Stimulated activated CD8-positive, alpha-beta memory T cell treated with anti-CD3 and anti-CD28 coated beads, Interleukin-4, amount 100 ng/mL, for 1 hour (primary cell): ENCODE measurements at places on chromosomes 3 and 15.

- DNase-seq = no peak
Observed at GRCh38 chr3:151101270-151101969, 16.0 kb downstream of the MED12L start.

GRCh38 chr3:195757438-195757770, 36.6 kb downstream of the MUC20 start:
- no peak for DNase-seq

- no peak for DNase-seq
Observed at GRCh38 chr3:72982609-72983366, 13.8 kb upstream of the PPP4R2 start.

DNA sequence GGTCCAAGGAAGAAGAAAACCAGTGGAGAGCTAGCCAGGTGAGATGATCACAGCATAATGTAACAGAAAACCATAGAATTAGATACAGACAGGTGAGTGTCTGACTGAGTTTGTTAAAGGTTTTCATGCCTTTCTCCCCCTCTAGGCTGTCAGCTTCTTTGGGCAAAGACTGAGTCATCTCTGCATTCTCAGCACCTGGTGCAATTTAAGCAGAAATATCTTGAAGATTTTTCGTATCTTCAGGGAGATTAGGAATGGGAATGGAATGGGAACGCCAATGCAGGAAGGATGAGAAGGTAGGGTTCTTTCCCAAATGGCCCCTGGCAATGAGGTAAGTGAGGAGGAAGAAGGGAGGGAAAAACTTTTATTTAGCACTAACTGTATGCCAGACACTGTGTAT, 122.0 kb upstream of the SLC7A14 start:
- DNase-seq = no peak

GRCh38 chr3:42116466-42116865, 25.3 kb downstream of the TRAK1 start:
- no peak for DNase-seq

GRCh38 chr15:42107473-42107872, 13.1 kb upstream of the PLA2G4D start:
- no peak for DNase-seq
